Activated CD4-positive, alpha-beta T cell treated with anti-CD3 and anti-CD28 coated beads, Interleukin-2, Interleukin-6, amounts not matched to agents 100 ng/mL and 50 ng/mL, durations not matched to agents 16 hours and 8 hours (primary cell): ENCODE measurements at places on chromosomes 5 and 9.

DNA sequence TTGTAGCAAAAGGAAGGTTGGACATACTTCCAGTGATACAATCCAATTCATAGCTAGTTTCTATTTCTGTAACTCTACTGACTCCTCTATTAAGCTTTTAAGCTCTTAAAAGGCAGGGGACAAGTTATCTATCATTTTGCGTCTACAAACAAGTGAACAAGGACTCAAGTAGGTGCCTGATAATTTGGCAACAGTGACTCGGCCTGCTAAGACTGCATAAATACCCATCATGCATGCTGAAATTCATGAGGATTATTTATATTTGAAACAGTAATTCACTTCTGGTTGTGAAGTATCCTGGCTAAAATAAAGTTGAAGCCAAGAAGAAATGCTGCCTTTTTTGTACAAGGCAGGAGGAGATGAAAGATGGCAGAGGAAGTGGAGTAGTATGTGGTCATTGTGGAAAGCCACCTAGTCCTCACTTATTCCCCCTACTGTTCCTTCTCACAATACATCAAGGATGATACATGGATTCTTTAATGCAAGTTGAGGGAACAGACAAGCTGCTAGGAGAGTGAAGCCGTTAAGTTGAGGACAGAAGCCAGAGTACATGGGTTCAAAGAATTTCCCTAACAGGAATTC is 74.0 kb downstream of the MRPS27 start:
- DNase-seq, result peak; percentile 22

- no peak for DNase-seq
Observed at GRCh38 chr9:87389936-87390335, 107.7 kb upstream of the DAPK1 start.

DNA sequence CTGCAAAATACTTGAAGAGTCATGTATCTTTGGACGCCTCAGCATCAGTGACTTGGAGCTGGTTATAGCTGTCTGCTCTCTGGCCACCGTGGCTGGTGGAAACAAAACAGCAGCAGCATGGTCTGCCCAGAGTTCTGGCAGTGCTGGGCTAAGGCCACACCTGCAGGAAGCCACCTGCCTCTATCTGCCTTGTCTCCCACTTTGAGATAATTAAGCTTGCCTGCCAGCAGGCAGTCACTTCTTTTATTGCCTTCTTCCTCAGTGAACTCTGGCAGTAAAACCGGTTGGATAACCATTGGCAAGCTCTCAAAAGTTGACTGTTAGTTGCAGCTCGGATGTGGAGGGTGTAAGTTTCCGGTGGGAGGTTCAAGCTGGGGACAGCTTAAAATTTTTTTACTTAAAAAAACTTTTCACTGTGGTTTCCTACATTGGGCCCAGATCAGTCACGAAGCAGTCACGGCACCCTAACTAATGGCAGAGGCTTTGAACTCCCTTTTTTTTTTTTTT is 4.9 kb downstream of the SMIM3 start:
- DNase-seq, result peak; percentile 76

- DNase-seq, result no peak
Observed at GRCh38 chr5:169944922-169945680, 35.2 kb downstream of the INSYN2B start.

GRCh38 chr9:71897577-71897976 is 13.4 kb downstream of the ABHD17B start:
- peak; percentile 59 for DNase-seq

DNA sequence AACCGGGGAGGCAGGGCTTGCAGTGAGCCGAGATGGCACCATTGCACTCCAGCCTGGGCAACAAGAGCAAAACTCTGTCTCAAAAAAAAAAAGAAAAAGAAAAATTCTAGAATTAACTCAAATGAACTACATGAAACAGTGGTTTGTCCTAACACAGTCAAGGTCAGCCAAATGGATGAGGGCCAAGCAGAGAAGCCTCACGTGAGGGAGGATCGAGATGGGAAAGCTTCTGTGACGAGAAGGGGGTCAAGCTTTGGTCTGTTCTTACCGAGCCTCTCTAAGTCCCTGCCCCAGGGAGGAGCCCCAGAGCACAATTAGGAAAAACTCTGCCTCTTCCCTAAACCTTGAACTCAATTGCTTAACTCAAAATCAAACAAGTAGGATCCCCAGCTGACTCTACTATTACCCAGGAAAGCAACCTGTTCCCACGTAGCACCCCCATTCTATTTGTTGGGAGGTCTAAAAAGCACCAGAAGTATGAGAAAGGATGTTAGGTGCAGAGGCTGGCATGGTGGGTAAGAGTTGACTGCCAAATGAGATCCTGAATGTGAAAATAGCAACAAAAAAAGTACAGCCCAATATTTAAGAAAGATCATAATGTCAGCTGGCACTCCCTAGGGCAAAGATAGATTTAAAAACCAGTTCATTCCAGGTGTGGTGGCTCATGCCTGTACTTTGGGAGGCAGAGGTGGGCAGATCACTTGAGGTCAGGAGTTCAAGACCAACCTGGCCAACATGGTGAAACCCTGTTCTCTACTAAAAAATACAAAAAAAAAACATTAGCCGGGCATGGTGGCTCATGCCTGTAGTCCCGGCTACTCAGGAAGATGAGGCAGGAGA is 7.2 kb downstream of the ALDH7A1 start:
- no peak for DNase-seq

DNA sequence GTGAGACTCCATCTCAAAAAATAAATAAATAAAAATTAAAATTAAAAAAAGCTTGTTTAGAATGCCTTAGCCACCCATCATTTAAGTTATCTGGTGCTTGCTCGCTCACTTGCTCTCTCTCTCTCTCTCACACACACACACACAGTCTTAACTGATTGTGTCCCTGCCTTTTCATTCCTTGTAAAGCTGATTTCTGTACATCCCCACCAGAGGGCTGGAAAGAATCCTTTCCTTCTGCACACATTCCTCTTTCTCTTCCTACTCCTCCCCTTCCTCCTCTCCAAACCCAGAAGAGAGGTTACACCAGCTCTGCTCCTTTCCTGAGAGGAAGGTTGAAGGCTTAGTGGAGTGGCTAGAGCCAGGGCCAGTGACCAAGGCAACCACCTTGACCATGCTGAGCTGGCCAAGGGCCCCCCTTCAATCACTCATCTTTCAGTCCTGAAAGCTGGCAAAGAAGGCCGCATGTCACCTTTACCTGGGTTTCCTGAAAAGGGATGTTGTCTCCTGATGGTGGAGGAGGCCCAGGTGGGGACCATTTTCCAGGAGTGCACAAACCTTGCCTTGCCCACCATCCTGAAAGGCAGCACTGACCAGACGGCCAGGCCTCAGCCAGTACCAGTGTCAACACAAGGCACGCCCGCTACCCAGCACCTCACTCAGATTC is 25.6 kb downstream of the STK10 start:
- DNase-seq, result no peak

- DNase-seq, result no peak
Observed at GRCh38 chr5:52139888-52140615, 647.7 kb upstream of the ITGA1 start.

- DNase-seq, result no peak
Observed at GRCh38 chr9:31394015-31394473, 990.4 kb upstream of the ACO1 start.

- no peak for DNase-seq
Observed at GRCh38 chr9:133306242-133307204, 29.5 kb downstream of the SURF6 start.

- no peak for DNase-seq
Observed at GRCh38 chr9:108681851-108682590, 173.8 kb downstream of the ACTL7B start.

GRCh38 chr9:76913467-76913866 is 7.6 kb upstream of the PRUNE2 start:
- DNase-seq, result no peak

DNA sequence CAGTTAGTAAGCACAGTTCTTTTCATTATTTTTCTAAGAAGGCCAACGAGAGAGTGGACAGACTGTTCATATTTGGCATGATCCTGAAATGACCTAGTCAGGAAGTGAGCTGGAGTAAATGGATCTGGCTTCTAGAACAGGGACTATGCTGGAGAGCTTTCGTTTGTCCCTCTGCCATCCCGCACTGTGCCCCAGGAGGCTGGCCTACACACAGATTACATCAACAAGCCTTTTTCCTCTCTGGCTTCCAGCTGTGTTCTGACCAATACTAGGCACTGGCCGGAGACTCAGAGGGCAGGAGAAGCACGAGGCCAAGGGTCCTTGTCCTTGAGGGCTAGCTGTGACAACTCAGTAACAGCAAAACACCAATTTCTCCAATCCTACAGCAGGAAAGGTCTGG is 127.8 kb downstream of the MED27 start:
- no peak for DNase-seq

DNA sequence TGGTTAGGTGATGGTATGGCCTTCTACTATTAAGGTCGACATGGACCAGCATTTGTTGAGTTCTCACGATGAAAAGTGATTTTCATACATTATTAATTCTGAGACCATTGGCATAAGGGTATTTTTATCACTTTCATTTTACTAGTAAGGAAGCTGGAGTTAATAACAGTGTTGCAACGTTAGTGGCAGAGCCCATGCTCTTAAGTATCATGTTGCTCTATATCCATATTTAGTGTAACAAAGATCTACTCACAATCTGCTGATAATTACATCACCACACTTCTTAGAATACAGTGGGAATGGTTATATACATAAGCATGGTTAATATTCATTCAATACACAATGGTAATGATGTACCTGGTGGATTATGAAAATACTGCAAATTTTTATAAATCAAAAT is 81.9 kb downstream of the PRR16 start:
- no peak for DNase-seq

GRCh38 chr5:77003246-77003645 is 27.0 kb upstream of the AGGF1 start:
- DNase-seq, result no peak

GRCh38 chr5:57184322-57184721 is 10.5 kb downstream of the GPBP1 start:
- DNase-seq, result no peak

- DNase-seq, result no peak
Observed at GRCh38 chr5:59790776-59791475, 102.6 kb downstream of the PDE4D start.

DNA sequence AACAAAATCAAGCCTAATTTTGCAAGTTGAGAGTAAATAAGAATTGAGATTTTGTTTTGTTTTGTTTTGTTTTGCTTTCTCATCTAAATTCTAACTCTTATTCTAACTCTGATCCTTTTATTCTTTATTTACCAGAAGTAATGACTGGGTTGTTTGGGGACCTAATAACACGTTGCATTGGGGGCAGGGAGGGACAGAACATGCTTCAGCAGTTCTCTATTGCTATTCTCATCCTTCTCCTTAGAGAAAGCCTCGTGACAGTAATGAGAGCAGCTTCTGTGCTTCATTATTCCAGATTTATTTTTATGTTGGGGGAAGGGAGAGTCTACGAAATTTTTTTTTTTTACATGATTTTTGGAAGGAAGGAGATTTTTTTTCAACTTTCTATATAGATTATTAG is 21.1 kb downstream of the CPEB4 start:
- DNase-seq, result no peak

DNA sequence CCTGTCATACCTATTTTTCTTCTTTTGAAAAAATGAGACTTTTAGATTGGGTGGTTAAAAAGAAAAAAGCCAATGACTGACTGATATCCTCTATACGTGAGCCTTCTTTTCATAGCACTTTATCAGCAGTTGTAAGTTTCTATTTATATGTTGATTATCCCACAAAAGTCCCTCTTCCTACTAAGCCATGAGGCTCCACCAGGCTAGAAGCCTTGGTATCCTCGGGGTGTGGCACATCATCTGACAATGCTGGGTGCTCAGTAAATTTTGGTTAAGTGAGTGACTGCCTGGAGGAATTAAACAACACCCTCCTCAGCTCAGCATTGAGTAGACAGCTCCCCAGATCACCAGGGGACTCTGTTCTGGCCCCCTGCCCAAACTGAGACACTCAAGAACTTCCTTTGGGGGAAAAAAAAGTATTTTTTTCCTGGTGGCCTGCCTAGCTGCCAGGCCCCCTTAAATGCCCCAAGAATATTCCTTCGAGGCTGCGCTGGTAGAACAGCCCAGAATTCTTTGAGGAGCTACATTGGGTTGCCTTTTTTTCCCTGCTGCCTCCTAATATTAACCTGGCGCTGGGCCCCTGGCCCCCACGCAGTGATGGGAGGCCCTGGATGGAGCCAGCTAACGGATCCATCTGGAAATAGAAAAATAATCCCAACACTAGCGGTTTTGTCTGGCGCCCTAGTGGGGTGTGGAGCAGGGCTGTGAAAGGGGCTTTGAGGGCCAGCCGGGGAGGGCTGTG is 23.4 kb upstream of the COL27A1 start:
- no peak for DNase-seq

DNA sequence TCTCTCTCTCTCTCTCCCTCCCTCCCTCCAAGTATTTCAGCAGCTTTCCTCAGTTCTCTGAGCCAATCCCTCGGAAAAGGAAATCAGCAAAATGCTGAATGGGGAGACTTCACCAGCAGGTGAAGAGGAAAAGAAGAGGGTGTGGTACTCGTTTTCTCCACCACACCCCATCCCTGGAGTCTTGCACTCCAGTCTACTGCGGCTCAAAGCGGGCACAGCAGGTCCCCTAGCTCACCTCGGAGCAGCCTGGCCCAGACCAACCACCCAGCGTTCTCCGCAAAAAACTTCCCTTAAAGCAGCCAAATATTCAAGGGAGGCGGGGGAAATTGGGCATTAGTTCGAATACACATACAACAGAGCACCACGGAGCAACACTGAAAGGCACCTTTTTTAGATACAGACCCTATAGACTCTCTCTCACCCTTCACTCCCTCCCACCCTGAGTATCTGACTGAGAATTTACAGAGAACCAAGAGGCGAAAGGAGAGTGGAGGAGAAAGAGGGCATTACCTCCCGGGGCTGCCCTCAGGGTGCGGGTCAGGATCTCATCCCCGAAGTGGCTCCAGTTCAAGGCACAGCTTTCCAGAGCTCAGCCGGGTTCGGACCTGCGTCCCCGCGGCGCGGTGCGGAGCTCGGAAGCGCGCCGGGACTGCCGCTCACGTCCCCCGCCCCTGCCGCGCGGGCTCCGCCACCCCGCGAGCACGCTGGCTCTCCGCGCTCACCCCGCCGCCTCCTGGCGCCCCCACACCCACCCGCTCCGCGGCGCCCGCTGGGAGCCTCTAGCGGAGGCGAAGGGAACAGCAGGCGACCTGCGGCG is 1638.5 kb upstream of the C9orf72 start:
- peak; percentile 63 for DNase-seq

- peak; percentile 11 for DNase-seq
Observed at GRCh38 chr5:64505769-64506566, at the start of gene RGS7BP. Gene RGS7BP, plus strand, starts transcription at chr5:64506015. Its CDS starts 610 bp downstream, at chr5:64506625.

GRCh38 chr5:174234388-174234787 is 188.9 kb downstream of the NSG2 start:
- no peak for DNase-seq

GRCh38 chr5:119200795-119201194 is 129.9 kb downstream of the DMXL1 start:
- DNase-seq, result no peak

GRCh38 chr9:81871695-81872094 is 56.5 kb upstream of the SPATA31D4 start:
- DNase-seq, result no peak

DNA sequence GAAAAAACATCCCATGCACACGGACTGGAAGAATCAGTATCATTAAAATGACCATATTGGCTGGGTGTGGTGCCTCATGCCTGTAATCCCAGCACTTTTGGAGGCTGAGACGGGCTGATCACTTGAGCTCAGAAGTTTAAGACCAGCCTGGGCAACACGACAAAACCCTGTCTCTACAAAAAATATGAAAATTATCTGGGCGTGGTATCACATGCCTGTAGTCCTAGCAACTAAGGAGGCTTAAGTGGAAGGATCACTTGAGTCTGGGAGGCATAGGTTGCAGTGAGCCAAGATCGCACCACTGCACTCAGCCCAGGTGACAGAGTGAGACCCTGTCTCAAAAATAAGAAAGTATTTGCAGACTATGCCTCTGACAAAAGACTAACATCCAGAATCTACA is 68.4 kb downstream of the TTC39B start:
- no peak for DNase-seq
